ENCODE measurements at places on chromosomes 1 and 21. TPM values are rescaled to one million over a fixed set of nuclear protein-coding genes. Genes with fewer than 3 reads are reported as not detected.

DNA sequence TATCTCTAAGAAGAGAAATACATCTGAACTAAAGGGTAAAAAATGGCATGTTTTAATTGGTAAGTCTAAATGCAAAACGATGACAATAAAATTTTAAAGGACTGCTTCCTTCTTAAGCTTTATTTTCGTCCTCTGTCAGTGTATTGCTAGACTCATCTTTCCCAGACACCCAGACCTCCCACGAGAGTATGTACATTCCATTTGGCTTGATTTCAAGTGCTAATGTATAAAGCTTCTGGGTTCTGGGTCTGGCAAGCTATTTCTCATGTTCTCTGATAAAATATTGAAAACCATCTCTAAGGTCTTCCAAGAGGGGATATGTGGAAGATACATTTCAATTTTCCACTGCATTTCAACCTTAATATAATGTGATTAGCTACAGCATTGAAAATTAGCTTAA, 24.6 kb upstream of the SLC2A1 start:
- no peak overlapping the region for H3K4me3 ChIP-seq
- H3K4me1 ChIP-seq = no peaks in the 10 kb centered on the region
- H3K27ac ChIP-seq = no peak overlapping the region
- H3K36me3 ChIP-seq = peaks cover 4% of the 10 kb centered on the region

GRCh38 chr1:234781241-234782065, 171.5 kb upstream of the IRF2BP2 start:
- H3K36me3 ChIP-seq = no peaks in the 10 kb centered on the region
- H3K27me3 ChIP-seq = peaks cover 59% of the 10 kb centered on the region
- H3K4me3 ChIP-seq = no peak overlapping the region
- no peak for DNase-seq
- H3K27ac ChIP-seq = no peak overlapping the region
- H3K4me1 ChIP-seq = no peaks in the 10 kb centered on the region

The EPS15 gene
- 61.0 TPM for total RNA-seq

The LYST gene
- total RNA-seq = 30.6 TPM

Measured in esophagus muscularis mucosa (tissue), 4 donors.